ENCODE measurements at places on chromosomes 16 and 17.

GRCh38 chr17:75093548-75094158 is 5.9 kb downstream of the SLC16A5 start:
- no peak for DNase-seq

DNA sequence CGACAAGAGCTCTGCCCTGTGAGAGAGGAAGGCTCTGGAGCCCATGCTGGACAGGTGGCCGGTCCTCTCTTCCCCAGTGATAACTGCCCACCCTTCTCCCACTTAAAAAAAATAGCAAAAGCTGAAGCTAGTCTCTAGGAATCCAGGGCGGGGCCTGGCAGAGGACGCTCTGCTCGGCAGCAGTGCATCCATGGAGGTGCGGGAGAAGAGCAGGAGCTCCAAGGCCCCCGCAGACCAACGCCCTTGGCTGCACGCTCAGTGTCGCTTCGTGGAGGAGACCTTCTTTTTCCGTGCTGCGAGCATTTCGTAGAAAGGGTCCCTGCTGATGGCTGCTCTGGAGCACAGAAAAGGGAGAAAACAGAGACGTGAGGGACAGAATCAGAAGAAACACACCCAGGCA is 98.6 kb upstream of the DNAH17 start:
- DNase-seq = no peak

DNA sequence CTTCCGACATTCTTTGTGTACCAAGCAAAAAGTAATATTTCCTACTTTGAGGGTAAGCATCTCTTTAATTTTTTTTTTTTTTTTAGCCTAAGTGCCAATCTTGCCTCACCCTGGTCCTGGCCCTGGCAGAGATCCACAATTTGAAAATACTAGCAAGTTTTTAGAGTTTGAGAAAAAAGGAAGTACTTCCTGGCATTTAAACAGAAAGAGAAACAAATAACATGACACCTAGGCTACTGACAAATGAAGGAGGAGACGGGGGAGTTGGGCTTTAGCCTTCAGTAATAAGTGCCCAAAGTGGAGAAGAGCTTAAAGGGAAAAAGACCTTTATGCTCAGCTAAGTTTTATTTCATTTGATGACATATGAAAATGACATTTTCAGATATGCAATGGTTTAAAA is 92.8 kb downstream of the HS3ST3A1 start:
- DNase-seq = no peak

DNA sequence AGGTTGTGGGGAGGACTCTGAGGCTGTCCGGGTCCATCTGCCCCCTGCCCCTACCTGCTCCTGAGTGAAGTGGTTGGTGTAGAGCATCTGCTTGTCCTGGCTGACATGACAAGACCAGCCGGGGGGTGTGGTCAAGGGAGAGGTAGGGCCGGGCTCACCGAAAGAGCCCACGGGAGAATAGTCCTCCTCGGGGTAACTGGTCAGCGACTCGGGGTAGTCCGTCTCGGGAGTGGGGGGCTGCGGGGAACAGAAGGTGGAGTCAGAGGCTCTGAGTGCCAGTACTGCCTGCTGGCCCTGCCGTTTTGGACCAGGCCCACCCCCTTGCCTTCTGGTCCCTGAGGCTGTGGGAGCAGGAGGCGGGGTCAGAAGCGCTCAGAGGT is 27.8 kb downstream of the ARHGAP27 start:
- no peak for DNase-seq

DNA sequence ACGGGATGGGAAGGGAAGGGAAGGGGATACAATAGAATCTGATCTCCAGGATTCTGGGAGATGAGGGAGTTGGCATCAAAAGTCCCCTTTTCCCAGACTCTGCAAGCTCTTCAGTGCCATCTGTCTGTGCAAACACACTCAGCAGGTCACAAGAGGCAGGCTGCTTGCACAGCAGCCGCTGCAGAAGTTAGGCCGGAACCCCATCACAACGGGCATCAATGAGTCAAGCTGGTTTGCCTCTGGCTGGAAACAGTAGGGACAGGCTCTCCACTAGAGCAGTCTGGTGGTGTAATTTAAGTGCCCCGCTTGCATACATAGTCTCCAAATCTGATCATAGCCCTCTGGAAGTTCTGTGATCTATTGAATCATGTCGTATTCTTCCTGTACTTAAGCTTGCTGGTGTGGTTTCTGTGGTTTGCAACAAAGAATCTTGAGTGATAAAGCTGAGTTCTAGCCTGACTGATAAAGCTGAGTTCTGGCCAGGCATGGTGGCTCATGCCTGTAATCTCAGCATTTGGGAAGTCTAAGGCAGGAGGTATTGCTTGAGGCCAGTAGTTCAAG is 33.7 kb upstream of the KDM8 start:
- DNase-seq = peak; percentile 22

GRCh38 chr16:64017796-64018195 is 1104.1 kb downstream of the CDH11 start:
- no peak for DNase-seq

DNA sequence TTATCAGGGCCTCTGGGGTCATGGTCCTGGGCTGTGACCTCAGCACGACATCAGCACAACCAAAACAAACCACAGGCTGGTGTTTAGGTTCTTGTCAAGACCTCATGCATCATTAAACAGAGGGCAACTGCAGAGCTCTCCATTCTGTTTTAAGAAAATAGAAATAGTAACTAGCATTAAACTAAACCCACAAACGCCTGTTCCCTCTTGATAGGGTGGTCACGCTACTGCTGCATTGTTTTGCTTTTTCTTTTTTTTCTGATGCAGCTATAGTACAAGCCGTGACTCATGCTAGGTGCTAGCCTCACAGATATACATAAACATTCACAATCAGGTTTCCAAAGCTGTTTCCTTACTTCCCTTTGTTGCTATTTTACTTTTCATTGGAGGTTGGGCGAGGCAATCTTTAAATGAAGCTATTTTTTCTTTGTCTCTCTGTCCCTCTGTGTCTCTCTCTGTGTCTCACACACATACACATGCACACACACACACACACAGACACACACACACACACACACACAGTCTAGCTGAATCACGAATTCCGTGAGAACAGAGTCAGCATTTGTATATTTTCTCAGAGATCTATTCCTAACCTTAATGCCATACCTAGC is 310.3 kb downstream of the CDH13 start:
- peak; percentile 99 for DNase-seq

- DNase-seq = no peak
Observed at GRCh38 chr17:58335061-58335731, 6.6 kb upstream of the TSPOAP1 start.

GRCh38 chr17:49977463-49978389 is 8.7 kb downstream of the DLX4 start:
- no peak for DNase-seq

DNA sequence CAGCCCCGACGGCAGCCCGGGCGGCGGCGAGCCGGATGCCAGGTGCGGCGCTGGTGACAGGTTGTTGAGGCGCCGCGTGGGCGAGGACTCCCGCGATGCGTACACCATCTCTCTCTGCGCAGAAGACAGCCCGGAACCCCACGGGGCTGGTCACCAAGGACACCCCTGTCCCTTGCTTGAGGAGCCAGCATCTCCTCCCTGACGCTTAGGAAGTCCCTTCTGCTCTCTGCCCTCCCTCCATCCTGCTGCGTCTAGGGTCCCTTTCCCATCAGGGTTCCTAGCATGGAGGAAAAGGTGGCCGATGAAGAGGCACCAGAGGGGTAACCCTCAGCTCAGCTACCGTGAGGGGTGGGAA is 43.6 kb downstream of the SRCIN1 start:
- DNase-seq = no peak

- no peak for DNase-seq
Observed at GRCh38 chr17:80807014-80807413, 184.6 kb upstream of the CHMP6 start.
